ENCODE measurements at places on chromosomes 5 and 9.
A peak's percentile ranks its signal among the peaks of the same experiment; 100 is the strongest.

DNA sequence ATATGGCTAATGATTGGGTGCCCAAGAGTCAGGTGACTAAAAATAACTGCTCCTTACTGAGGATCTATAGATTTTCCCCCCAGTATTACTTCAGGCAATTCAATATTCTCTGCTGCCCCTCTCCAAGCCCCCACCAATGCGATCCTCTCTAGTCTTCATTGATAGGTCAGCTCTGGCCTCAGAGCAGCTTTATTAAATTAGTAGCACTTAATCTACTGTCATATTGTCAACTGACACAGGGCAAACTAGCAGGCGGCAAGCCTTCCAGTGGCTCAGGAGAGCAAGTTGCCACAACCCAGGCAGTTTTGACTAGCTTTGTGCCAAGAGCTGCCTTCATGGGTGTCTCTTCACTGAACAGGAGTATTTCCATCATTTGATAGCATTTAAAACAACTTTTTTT, 462.9 kb downstream of the BNC2 start:
- DNase-seq, result no peak

DNA sequence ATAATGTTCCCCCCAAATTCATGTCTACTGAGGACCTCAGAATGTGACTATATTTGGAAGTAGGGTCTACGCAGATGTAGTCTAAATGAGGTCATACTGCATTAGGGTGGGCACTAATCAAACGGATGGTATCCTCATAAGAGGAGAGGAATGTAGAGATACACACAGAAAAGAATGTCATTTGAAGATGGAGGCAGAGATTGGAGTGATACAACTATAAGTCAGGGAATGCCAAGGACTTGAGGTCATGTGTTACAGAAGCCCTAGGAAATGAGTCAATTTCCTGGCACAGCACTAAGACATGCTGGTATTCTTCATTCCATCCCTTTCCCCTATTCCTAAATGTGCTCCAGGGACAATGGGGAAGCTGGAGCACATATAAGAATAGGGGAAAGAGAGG, 758 bp upstream of the PDCD1LG2 start:
- DNase-seq, result no peak

GRCh38 chr9:73689051-73689870, 537.6 kb downstream of the ANXA1 start:
- no peak for DNase-seq

DNA sequence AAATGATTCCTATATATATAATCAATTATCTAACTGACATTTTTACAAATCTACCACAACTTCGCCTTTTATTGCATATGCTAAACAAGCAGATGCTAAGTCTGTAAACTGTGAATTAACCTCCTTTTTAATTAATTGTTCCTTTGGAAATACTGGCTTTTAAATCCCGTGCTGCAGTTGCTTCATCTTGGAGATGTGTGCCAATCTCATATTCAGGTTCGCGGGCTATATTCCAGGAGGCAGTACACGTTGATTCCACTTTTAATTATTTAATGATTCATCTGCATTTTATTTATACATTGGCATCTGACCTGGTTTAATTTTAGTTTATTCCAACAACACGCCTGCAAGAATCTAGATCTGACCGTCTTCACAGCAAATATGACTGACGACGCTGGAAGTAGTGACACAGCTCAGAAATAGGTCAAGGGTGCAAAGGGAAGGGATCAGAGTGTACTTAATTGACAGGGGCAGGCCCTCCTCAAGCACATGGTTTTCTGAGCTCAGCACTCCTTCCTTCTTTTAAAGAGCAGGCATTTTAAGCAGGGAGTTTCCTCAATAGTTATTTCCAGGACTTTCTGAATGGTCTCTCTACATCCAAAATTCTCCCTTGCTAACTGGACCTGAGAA, 125.2 kb downstream of the GLIS3 start:
- DNase-seq, result no peak

DNA sequence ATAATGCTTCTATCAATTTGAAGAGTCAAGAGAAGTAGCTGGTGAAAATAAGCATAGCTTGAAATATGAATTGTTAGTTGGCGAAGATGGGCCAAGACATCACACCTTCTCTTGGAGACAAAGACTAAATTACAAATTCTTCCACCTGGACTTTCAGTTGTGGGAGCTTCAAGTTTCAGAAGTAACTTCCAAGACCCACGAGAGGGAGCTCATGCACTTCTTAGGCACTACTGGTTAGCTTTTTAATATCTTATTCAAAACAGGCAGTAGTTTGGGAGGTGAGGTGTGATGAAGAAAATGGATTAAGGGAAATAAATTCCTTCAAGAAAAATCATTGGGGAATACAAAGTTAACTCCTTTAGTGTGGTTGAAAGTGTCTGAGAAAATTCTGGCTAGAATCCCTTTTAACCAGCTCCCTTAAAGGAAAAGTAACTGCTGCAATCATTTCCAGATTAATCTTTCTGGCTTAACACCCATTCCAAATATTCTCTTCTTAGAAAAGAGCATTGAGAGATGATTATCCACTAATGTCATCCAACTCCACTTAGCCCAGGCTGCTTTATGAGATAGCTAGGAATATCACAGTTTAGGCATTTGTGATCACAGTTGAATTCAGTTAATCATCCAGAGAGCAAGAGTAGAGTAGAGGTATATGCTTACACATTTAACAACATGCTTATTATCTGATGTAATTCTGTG, 139.5 kb upstream of the DMRTA1 start:
- peak; percentile 22 for DNase-seq

Data from epithelial cell of prostate (primary cell).